ENCODE measurements at places on chromosomes 7 and 10.

- DNase-seq = no peak
These were observed 39.7 kb upstream of the NMT2 start for GRCh38 chr10:15208221-15208620.

GRCh38 chr7:97027427-97028234 lies 3.0 kb upstream of the DLX5 start:
- DNase-seq = peak; percentile 88

- DNase-seq = no peak
These were observed 10.7 kb upstream of the PRPS1L1 start for GRCh38 chr7:18038382-18038781.

DNA sequence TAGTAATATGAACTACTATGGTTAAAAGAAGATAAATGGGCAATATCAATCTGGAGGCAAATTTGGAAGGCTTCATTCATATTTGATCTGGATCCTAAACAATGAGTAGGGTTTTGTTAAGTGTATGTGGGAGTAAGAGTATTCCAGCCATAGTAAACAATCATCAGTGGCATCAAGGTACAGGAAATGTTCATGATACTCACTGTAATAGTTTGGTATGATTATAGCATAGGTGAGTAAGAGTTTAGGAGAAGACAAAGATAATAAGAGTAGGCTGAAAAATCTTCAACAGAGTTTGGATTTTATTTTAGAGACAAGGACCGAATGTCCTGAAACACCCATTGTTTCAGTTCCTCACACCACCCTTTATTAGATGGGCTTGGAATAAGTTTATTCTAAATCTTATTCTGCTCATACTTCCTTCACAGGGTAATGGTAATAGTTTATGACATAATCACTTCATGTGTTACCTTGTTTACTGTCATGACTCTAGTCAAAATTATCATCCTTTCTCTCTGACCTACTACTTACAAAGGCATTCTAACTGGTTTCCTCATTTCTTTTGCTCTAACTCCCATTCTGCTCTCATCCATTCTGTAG lies 38.9 kb downstream of the BRAF start:
- no peak for DNase-seq

DNA sequence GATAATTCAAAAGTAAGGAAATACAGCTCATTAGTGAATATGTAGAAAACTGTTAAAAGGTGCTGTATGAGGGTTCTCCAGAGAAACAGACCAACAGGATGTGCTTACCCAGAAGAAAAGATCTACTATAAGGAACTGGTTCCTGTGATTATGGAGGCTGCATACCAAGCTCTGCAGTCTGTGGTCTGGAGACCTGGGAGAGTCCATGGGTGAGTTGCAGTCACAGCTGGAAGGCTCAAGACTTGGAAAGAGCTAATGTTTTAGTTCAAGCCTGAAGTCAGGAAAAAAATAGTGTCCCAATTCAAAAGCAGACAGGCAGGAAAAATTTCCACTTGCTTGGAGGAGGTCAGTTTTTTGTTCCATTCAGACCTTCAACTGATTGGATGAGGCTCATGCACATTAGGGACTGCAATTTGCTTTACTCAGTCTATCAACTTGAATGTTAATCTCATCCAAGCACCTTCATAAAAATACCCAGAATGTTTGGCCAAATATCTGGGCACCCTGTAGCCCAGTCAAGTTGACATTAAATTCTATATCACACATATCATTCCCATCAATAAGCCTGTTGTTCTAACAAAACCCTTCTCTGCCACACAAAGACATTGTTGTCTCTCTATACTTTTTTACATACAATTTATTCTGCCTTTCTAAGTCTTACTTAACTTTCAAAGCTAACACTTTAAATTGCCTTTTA lies 197.9 kb upstream of the KLF6 start:
- no peak for DNase-seq

- DNase-seq = peak; percentile 34
These were observed 471 bp downstream of the MGMT start for GRCh38 chr10:129467359-129468064.

DNA sequence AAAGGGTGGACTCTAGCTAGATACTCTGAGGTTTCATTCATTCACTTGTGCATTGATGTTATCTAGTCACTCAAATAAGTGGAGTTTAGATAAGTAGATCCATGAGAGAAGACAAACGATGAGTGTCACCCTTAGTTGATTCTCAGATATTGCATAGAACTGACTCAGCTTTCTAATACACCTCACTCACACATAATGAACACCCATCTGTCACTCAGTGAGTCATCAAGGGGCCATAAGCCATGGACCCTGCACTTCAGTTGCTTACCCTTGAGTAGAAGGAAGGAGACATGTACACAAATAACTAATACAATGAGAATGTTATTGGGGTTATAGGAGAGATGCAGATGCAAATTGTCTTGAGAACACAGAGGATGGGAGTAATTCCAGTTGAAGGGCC lies 163.8 kb downstream of the SORCS3 start:
- no peak for DNase-seq

GRCh38 chr7:133258174-133258573 lies 5.3 kb downstream of the EXOC4 start:
- no peak for DNase-seq

- DNase-seq = peak; percentile 86
These were observed at the start of gene ARF5 for GRCh38 chr7:127588019-127588696. Gene ARF5 (plus strand): TSS chr7:127588411. CDS start chr7:127588499, 88 bp downstream.

- DNase-seq = no peak
These were observed 14.5 kb downstream of the CFAP46 start for GRCh38 chr10:132927824-132928223.

DNA sequence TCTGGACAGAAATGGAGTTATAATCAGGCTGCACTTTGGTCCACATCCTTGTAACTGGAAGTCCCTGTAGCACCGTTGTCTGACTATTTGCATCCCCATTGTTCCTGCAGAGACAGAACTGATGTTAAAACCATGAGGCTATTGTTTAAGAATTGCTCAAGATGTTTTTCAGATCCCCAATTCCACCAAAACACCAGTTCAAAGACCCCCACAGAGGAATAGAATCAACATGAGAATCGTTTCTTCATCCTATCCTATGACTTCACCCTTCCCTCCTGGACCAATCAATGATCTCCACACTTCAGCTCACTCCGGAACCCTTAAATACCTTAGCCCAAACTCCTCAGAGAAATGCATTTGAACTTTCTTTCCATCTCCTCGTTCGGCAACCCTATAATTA lies 57.1 kb upstream of the GRID1 start:
- DNase-seq = no peak

- DNase-seq = peak; percentile 3
These were observed 81.8 kb downstream of the SPAG6 start for GRCh38 chr10:22427101-22427500.

- no peak for DNase-seq
These were observed 26.2 kb upstream of the EXOC6 start for GRCh38 chr10:92822060-92822634.

DNA sequence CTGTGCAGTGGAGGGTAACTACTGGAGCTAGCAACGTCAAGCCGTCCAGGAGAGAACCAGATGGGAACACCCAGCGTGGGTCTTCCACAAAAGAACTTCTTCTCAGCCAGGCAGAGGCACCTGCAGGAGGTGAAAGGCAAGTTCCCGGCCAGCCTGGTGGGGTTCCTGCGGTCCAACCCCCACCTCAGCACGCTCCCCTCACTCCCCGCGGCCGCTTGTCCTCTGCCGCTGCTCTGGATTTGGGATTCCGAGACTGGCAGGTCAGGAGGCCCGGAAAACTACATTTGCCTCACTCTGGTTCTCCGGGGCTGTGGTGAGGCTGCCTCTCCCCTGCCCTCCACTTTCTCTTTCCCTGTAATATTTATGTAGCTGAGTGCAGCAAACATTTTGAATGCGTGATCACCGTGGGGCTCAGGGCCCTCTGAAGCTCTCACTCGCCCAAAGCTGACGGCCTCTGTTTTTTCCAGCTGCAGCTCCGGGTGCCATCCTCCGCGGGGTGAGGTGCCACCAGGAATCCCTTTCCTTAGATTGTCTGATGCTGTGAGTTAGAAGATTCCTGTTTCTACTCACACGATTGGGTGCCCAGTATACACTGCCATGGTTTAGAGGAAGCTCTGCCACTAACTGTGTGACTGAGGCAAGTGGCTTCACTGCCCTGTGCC lies 366.9 kb downstream of the DNAJB6 start:
- DNase-seq = no peak

- peak; percentile 62 for DNase-seq
These were observed 118.0 kb upstream of the PRSS58 start for GRCh38 chr7:142375710-142376313.

GRCh38 chr7:95560674-95561073 lies 35.6 kb downstream of the PDK4 start:
- DNase-seq = no peak

DNA sequence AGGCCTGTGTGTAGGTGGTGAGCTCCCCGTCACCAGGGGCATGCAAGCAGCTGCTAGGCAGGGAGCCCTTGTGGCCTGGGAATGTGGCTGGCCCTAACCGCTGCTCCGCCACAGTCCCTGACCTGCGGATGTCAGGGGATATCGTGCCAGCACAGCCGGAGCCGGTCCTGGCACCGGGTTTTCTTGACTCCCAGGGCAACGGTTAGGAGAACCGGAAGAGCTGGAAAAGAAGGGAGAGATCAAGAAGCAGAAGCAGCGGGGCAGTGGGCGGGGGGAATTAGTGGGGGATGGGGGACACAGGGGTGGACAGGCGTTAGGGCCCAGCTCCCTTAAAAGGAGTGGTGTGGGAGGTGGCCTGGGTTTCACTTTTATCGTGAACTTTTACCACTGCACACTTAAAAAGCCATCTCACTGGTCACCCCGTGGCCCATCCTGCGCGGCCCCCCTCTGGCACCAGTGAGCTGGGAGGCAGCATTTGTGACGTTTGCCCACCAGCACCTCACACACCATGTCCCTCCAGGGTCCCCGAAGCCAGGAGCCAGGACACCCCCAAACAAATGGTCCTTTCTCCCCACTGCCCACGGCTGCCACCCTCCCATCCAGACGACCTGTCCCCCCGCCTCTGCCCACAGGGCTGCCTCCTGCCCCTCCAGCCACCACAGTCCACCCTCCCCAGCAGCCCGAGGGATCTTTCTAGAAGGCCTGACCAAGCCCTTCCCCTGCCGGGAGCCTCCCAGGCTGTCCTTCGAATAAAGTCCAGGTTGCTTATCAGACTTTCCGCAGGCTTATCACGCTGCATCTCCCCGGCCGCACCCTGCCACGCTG lies 1.8 kb upstream of the MICALL2 start:
- peak; percentile 31 for DNase-seq

- DNase-seq = peak; percentile 78
These were observed 65.3 kb downstream of the EBF3 start for GRCh38 chr10:129898706-129899268.

DNA sequence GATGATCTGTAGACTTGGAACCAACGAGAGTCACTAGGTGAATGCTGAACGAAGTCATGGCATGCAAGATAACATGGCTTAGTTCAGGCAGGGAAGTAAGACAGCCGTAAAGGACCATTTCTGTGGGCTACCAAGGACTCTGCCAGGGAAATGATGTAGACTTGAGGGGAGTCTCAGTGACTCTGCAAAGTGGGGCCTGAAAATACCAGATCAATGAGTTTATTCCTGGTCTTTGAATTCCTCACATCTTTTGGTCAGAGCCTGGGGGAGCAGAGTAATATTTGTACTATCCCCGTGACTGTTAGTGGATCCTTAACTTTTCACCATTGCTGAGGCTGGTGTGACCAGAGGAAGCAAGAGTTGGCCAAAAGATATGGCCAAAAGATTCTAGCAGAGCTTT lies 60.7 kb upstream of the INHBA start:
- no peak for DNase-seq

GRCh38 chr10:78596556-78596955 lies 472.2 kb upstream of the ZMIZ1 start:
- DNase-seq = no peak

DNA sequence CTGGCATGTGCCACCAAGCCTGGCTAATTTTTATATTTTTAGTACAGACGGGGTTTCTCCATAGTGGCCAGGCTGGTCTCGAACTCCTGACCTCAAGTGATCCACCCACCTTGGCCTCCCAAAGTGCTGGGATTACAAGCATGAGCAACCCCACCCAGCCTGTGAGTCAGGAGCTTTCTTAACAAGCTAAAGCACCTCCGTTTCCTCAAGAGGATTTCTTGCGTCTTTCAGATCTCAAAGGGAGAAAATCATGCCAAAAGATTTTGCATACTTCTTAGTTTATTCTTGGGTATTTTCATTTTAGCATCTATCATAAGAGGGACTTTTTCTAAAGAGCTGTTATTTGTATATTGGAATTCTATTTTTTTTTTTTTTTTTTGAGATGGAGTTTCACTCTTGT lies 47.9 kb upstream of the FOXK1 start:
- DNase-seq = no peak

DNA sequence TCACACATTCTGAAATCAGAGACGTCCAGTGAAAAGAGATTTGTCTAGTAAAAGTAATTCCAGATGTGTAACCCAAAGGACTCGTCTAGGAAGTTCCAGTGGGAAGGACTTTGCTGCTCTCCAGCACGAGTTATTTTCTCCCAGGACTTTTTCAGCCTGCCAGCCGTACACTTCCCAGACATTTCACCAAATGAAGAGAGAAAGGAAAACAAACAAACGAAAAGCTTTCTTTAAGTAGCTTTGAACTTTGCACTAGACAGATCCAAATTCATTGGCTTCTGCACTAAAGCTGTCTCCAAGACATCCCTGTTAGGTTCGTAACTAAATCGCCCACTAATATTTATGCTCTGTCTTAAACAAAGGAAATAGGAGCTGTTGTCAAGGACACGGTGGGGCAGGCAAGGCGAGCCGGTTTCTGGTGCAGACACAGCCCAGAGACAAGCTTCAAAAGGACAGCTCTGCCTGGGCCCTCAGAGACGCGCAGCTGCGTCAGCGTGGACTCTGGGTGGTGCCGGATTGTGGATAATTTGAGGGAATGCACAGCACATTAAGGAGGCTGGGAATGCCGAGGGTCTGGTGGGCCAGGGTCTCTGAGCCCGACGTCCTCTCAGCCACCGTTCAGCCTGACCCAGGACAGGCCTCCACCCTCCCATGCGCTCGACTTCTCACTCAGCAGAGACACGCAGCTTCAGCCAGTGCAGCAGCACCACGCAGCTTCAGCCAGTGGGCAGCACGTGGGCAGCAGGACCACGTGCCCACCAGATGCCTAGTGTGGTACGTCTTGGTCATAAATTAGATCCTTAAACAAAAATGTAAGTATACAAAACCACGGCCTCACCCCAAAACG lies 64.1 kb upstream of the INSIG1 start:
- DNase-seq = no peak
